Mesenteric fat pad (tissue), 1 donor: ENCODE measurements at places on chromosomes 11 and 22.

GRCh38 chr11:83278351-83278750 is 7.8 kb downstream of the CCDC90B start:
- no peak for DNase-seq

DNA sequence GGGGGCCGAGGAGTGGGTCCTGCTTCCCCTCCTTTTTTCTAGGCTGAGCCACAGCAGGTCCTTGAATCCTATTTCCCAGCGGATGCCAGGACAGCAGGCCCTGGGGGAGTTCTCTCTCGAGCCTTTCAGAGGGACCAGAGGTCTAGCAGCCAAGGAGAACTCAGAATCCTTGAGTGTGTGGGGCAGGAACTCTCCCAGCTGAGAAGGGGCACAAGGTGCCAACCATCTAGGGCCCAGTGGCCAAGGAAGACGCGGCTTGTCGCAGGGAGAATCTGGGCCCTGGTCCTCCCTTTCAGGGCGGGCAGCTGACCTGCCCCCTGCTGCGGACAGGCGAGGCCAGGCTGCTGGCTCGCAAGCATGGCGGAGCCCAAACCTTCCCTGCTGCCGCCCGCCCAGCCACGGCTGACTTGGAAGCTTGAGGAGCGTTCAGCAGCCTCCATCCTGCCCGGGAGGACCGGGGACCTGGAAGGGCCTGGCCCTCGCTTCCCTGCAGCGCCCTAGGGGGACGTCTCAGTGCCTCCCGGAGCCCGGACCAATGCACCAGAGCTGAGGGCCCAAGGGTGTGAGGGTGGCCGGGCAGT is 972 bp upstream of the TSSC4 start:
- DNase-seq: no peak

DNA sequence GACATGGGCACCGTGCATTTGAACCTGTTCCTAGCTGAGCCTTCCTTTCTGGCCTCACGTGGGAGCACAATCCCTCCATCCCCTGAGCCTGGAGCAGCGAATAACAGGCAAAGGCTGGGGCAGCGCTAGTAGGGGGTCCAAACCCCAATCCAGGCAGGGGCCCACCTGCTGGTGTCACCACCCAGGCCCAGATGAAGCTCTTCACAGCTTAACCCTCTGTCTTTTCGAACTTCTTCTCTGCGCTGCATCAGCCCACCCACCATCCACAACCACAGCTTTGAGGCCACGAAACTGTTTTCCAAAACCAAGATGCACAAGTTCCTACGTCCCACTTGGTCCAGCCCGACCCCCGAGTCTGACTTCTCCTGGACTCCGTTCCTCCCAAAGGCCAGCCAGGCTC is 11.5 kb downstream of the KCNC1 start:
- no peak for DNase-seq

- no peak for DNase-seq
These were observed 20.6 kb upstream of the ROBO3 start for GRCh38 chr11:124844664-124845079.

DNA sequence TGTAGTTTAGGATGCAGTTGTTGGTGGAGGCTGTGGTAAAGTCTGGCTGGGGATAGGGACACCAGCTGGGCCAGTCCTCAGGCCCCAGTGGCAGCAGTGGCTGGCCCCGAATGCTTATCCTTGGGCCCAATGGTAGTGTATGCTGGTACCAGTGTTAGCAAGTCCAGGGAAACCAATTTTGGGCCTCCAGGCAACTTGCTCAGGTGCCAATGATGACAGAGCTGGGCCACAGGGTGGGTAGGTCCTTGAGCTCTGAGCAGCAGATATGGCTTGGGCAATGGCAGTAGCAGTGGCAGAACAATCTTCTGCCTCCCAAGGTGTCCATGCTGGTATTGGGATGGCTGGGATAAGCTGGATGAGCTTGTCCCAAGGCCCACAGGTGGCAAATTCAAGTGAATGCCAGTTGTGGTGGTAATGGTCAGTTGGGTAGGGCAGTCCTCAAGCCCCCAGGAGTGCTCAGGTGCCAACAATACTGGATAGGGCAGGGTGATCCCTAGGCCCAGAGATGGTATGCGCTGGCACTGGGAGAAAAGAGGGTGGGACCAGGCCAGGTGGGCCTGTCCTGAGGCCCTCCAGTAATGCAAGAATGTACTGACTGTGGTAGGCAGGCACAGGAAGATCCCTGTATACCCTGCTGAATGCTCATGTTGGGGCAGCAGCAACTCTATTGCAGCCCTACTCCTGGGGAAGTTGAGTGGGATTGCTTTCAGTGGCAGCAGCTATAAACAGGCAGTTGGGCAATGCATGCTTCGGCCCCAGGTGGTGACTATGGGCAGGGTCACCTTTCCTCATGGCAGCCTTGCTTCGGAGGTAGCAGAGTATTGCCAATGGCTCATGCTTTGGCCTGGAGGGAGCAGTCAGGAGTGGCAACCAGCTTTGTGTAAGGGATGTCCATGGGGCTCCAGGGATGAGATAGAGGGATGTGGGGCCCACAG is 54.7 kb downstream of the KCNQ1OT1 start:
- peak; percentile 74 for DNase-seq

- no peak for DNase-seq
These were observed 18.1 kb upstream of the RDX start for GRCh38 chr11:110314366-110315095.

DNA sequence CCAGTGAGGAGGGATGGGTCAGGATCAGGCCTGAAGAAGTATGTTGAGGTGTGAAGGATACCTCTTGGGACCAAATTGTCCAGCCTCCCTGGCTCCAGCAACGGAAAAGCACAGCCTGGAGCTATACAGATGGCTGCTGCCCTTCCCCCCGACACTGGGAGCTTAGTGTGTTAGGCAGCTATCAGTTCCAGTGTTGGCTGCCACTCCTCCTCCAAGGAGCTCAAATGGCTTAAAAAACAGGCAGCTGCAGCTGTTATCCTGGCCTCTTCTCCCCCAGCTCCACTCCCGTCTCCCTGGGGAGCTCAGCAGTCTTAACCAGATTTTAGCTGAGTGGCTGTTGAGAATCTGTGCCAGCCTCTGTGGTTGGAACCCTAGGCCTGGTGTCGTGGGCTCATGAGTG is 225.0 kb downstream of the JRKL start:
- DNase-seq: no peak

- DNase-seq: no peak
These were observed 13.1 kb upstream of the LYVE1 start for GRCh38 chr11:10581481-10582019.

- DNase-seq: no peak
These were observed 243.7 kb downstream of the KIRREL3 start for GRCh38 chr11:126756855-126757254.

GRCh38 chr11:36193290-36193619 is 96.0 kb downstream of the COMMD9 start:
- DNase-seq: no peak

DNA sequence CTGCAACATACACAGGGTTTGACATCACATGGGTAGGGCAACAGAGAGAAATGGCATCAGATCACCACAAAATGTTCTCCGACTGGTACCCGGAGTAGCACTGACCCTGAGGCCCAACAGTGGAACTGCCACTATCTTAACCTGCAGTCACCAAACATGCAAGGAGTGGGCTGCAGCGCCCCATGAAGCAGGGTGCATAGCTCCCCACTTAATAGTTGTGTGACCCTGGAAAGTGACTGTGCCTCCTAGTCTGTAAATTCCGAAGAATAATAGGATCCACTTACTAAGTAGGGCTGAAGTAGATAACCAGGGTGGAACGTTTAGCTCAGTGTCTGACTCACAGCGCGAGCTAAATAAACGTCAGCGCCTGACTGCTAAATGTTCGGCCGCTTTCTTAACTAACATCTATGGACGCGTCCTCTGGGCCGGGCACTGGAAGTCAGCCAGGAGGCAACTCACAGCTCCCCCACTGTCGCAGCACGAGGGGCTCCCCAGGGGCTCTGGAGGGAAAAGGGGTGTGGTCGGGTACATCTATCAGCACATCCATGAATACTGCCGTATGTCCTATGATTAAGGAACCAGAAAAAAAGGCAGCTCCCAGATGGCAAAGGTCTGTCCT is 777 bp downstream of the LTO1 start:
- DNase-seq: peak; percentile 85

GRCh38 chr11:1354125-1354938 is 35.4 kb upstream of the BRSK2 start:
- no peak for DNase-seq

GRCh38 chr11:18012122-18012905 is 533 bp downstream of the SERGEF start:
- DNase-seq: no peak

DNA sequence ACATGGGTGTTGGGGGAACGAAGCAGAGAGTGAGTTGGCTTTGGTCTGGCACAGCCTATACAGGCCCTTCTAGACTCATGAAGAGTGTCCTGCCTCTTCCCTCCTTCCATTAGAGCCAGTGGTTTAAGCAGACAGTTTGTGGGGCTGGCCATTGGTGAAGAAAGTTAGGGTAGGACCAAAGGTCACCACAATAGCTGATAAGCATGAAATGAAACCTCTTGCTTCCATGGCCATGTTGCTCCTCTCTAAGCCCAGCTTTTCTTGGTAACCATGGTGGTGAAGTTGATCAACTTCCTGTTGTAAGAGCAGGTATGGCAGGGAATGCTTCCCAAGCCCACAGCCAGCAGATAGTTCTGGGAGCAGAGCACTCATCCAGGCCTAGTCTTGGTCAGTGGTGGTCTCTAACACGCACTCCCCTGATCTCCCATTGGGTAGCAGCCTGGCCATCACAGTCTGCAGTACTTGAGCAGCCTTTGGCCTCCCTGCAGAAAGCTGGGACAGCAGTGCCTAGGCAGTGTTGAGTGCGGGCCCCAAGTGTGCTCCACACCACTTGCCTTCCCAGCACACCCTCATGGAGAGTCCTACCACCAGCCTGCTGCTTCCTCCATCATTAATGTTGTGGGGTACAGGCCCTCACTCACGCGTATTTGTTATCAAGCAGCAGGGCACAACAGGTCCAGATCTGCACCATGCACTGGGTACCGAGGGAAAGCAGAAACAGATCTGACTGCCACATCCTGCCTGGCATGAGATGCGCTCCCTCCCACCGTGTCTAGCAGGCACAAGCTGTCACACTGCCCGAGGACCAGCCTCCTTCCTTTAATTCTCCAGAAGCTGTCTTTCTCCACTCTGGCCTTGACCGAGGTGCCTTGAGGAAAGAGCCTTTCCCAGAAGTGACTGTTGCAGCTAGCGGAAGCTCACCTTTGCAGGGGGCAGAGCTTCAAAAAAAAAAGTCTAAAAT is 65.8 kb upstream of the SUSD2 start:
- DNase-seq: no peak

GRCh38 chr11:130452176-130452575 is 3.7 kb downstream of the ADAMTS15 start:
- no peak for DNase-seq

DNA sequence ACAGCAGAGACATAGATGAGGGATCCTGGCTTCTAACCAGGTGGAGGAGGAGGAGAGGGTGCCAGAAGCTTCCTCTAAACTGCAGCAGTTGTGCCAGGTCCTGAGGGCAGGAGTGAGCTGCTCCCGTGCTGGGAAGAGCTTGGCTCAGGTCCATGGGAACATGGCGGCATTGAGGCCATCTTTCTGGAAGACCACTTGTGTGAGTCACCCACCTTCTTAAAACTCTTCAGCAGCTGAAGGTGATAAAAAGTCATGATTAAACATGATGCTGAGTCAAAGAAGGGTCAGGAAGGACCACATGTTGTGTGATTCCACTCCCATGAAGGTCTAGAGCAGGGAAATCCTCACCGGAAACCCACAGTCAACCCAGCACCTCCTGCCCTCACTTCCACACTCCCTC is 35.1 kb downstream of the LINC01488 start:
- DNase-seq: no peak
